Activated CD4-positive, alpha-beta memory T cell treated with anti-CD3 and anti-CD28 coated beads, Interleukin-2, amount 10 ng/mL, durations not matched to agents 7 days and 5 days (primary cell): ENCODE measurements at places on chromosomes 7 and 10. TPM values are rescaled to one million over a fixed set of nuclear protein-coding genes. Genes with fewer than 3 reads are reported as not detected.

DNA sequence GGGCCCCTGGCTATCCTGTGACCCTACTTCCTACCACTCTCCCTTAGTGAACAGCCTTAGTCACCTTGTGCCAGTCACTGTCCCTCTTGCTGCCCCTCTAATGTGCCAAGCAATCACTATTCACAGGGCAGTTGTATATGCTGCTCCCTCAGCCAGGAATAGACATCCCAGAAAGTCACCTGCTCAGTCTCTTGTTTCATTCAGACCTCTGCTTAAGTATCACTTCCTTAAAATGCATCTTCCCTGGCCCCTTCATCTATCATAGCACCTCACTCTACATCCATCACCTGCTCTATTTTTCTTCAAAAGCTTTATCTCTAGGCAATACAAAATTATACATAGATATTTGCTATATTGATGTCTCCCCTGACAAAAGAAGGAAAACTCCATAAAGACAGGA lies 328.4 kb upstream of the NFE2L3 start:
- no peak overlapping the region for H3K27ac ChIP-seq
- H3K4me3 ChIP-seq, result no peak overlapping the region
- DNase-seq, result no peak
- no peaks in the 10 kb centered on the region for H3K4me1 ChIP-seq
- peaks cover 10% of the 10 kb centered on the region for H3K27me3 ChIP-seq

DNA sequence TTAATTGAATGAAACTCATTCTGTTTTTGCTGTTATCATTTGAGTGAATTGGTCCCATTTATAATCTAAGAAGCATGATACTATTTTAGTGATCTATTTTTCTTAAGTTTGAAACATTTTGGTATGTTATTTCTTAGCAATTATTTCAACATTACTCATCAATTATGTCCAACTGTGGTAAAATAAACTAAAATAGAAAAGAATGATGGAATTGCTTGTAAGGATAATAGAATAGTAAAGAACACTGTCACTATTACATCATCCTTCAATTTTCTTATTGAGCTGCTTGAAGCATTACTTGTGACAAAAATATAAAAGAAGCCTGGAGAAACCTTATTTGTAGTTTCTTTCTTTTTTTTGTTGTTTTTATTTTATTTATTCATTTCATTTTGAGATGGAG lies 42.4 kb downstream of the ZNF487 start:
- no peak overlapping the region for H3K4me3 ChIP-seq
- no peaks in the 10 kb centered on the region for H3K4me1 ChIP-seq
- no peak overlapping the region for H3K27ac ChIP-seq
- H3K36me3 ChIP-seq, result peaks cover 12% of the 10 kb centered on the region

DNA sequence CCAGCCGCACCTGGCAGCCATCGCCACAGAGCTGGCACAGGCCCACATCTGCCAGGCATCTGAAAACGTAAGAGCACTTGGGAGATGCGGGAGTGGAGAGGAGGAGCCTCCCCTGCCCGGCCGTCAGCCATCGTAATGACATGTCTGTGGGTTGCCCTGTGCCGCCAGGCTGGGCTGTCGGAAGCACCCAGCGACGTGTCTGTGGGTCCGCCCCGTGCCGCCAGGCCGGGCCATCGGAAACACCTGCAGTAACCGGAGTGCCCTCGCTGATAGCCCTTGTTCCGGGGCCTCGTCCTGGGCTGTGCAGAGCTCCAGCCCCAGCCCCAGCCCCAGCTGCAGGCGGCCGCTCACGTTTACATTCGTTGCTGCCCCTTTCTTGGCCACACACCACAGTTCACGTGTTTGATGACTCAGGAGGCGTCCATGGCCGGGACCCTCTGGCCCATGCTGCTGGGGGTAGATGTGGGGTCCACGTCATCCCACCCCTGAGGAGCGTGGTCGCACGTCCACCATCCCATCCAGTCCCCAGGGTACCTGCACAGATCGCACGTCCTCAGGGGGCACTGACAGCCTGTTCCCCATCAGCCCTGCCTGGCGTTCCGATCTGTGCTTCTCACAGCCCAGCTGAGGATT lies 30.0 kb upstream of the PRKAR1B start:
- peaks cover 16% of the 10 kb centered on the region for H3K4me1 ChIP-seq
- H3K27ac ChIP-seq, result no peak overlapping the region
- H3K4me3 ChIP-seq, result no peak overlapping the region
- H3K27me3 ChIP-seq, result no peaks in the 10 kb centered on the region

DNA sequence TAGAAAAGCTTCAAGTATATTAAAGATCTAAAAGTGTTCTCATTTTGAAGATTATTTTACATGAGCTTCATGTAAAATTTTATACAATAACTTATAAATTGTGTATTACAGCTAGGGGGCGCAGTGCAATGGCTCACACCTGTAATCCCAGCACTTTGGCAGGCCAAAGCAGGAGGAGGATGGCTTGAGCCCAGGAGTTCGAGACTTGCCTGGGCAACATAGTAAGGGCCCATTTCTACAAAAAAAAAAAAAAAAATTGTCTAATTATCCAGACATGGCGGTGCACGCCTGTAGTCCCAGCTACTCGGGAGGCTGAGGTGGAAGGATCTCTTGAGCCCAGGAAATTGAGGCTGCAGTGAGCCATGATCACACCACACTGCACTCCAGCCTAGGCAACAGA lies 16.6 kb downstream of the ACBD5 start:
- peak overlapping the region; percentile 47 for H3K27ac ChIP-seq
- no peaks in the 10 kb centered on the region for H3K27me3 ChIP-seq
- peaks cover 29% of the 10 kb centered on the region for H3K36me3 ChIP-seq
- H3K4me1 ChIP-seq, result peaks cover 24% of the 10 kb centered on the region
- DNase-seq, result peak; percentile 42

DNA sequence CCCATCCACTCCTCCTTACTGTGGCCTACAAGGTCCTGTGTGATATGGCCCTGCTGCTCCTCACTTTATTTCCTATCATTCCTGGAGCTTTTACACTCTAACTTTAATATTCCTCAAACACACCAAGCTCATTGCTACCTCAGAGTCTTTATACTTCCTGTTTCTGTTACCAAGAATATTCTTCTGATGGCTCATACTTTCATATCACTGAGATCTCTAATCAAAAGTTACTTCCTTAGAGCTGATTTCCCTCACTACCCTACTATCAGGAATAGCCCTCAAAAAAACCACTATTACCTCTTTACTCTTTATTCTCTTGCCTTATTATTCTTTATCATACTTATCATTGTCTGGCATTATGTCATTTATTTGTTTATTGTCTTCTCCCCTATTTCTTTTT lies 5.8 kb upstream of the PPP3CB start:
- no peak overlapping the region for H3K4me3 ChIP-seq
- H3K36me3 ChIP-seq, result peaks cover 56% of the 10 kb centered on the region
- H3K4me1 ChIP-seq, result peaks cover 35% of the 10 kb centered on the region
- no peak for DNase-seq

GRCh38 chr10:12902851-12903358 lies 98.6 kb downstream of the CCDC3 start:
- H3K4me1 ChIP-seq, result no peaks in the 10 kb centered on the region
- DNase-seq, result no peak
- H3K27me3 ChIP-seq, result peaks cover 8% of the 10 kb centered on the region
- H3K4me3 ChIP-seq, result no peak overlapping the region
- no peaks in the 10 kb centered on the region for H3K36me3 ChIP-seq
- no peak overlapping the region for H3K27ac ChIP-seq

DNA sequence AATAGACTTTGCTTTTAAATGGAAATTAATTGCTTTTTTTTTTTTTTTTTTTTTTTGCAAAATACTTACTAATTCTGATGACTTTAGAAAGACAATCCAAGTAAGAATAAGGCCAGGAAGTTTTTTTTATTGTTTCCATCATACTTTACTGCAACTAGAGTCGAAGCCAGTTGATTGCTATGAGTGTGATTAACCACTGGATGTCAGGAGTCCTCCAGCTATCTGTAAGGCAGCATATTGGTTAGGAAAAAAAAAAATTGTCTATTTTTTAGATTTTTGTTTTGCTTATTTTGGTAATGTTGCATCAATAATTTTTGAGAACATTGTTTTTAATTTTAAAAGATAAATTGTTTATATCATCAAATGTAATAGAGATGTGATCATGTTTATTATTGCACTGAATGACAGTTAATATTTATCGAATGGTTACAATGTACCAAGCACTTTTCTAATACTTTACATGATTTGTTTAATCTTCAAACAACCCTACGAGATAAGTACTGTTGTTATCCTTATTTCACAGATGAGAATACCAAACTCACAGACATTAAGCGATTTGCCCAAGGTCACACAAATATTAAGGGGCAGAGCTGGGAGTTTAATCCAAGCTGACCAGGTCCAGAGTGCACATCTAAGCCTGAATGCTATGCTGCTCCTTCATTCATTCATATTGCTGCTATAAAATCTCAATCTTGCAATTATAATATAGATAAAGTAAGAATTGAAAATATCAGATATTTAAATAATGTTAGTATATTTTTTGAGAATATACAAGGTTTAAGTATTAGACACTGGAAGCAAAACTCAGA lies 19.9 kb upstream of the LMOD2 start:
- H3K27ac ChIP-seq, result no peak overlapping the region
- no peak for DNase-seq
- H3K27me3 ChIP-seq, result peaks cover 17% of the 10 kb centered on the region
- H3K4me3 ChIP-seq, result no peak overlapping the region
- H3K4me1 ChIP-seq, result no peaks in the 10 kb centered on the region

GRCh38 chr10:30431435-30431911 lies 2.5 kb upstream of the MAP3K8 start:
- H3K27ac ChIP-seq, result peak overlapping the region; percentile 62
- H3K4me3 ChIP-seq, result peak overlapping the region; percentile 26
- H3K27me3 ChIP-seq, result no peaks in the 10 kb centered on the region
- no peak for DNase-seq
- H3K4me1 ChIP-seq, result peaks cover 53% of the 10 kb centered on the region
- H3K36me3 ChIP-seq, result peaks cover 22% of the 10 kb centered on the region

DNA sequence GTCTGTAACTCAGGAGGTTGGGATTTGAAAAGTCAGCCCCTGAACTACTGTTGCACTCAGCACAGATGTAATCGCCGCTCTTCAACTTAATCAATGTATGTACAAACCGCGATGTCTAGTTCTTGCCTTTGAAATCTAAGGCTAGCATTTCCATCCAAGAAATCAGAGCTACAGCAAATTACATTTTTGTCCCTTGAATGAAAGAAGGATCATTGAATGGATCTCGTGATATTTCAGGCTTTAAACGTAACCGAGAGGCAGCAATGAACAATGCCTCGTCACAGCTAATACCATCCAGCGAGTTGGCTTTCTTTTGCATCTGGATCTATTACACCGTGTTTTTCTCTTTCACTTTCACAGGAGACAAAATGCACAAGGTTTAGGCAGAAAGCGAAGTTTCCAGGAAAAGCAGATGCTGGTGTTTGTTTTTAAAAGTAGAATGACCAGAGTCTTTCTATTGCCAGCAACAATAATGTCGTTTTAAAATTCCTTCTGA lies 5.5 kb downstream of the SKIDA1 start:
- DNase-seq, result no peak
- H3K27me3 ChIP-seq, result peaks cover 55% of the 10 kb centered on the region
- peaks cover 51% of the 10 kb centered on the region for H3K4me1 ChIP-seq

- peaks cover 14% of the 10 kb centered on the region for H3K27me3 ChIP-seq
- no peak overlapping the region for H3K4me3 ChIP-seq
- no peak for DNase-seq
These were observed 125.6 kb downstream of the PLXNA4 start for GRCh38 chr7:132450696-132451095.

DNA sequence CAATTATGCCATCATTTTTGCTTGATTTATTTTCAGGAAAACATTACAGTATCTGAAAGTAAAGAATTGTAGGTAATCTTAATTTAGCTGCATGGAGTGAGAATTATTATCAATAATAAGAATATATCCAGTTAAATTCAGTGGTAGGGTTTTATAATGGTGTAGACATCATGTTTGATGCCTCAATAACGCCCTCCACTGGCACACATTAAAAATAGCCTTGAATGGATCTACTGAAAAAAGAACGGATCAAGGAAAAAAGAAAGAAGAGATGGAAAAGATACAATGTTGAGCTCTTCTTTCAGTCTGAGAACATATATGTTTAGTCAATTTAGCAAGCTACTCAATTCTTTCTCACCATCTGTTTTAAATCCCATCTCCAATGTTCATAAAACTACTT lies 319.2 kb downstream of the CDC14C start:
- H3K27me3 ChIP-seq, result no peaks in the 10 kb centered on the region
- no peaks in the 10 kb centered on the region for H3K36me3 ChIP-seq
- no peak for DNase-seq
- H3K27ac ChIP-seq, result no peak overlapping the region

DNA sequence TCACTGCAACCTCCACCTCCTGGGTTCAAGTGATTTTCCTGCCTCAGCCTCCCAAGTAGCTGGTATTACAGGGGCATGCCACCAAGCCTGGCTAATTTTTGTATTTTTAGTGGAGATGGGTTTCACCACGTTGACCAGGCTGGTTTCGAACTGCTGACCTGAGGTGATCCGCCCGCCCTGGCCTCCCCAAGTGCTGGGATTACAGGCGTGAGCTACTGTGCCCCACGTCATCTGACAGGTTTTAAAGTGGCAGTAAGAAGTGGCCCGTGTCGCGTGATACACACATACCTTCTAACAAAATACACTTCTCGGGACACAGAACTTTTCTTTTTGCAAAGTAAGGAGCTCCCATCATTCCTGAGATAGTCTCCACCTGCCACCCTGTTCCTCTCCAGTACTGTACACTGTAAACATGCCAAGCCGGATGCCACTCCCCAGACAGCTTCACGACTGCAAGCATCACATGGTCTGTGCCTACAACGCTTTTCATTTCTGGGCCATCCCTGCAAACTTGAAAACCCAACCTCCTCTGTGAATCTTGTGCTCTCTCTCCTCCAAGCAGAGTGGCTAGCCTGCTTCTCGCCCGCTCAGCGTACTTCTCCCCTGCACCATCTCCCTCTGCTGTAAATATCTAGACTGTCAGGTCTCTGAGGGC lies 256.3 kb upstream of the KLF14 start:
- peak; percentile 63 for DNase-seq
- H3K27ac ChIP-seq, result peak overlapping the region; percentile 77
- H3K36me3 ChIP-seq, result peaks cover 30% of the 10 kb centered on the region

DNA sequence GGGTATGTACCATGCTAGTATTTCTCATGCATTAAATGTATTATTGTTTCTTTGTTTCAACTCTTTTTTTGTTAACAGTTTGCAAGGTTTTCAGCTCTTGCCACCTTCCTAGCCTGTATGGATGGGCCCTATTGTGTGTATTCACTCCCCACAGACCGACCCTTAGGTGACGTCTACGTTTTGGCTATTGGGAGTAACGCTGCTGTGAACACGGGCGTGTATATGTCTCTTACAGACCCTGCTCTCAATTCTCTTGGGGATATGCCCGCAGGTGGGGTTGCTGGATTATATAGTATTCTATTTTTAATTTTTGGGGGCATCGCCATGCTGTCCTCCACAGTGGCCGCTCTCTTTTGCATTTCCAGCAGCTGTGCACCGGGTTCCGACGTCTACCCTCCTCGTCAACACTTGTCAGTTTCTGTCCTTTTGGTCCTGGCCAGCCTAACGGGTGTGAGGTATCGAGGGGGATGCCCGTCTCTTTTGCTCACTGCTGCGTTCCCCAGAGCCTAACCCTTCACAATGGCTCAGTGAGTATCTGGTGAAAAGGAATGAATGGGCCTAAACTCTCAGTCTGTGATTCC lies 64.1 kb upstream of the GNA12 start:
- peaks cover 69% of the 10 kb centered on the region for H3K36me3 ChIP-seq
- DNase-seq, result no peak
- no peaks in the 10 kb centered on the region for H3K27me3 ChIP-seq
- H3K27ac ChIP-seq, result no peak overlapping the region
- H3K4me3 ChIP-seq, result no peak overlapping the region

The HGF gene
- total RNA-seq, result not detected

The CUZD1 gene
- total RNA-seq, result 1.8 TPM

The SORCS3 gene
- total RNA-seq, result not detected

The ERVW-1 gene
- not detected for total RNA-seq

The METTL27 gene
- 3.3 TPM for total RNA-seq

The PPP1R3C gene
- not detected for total RNA-seq

The FAM131B gene
- 1.2 TPM for total RNA-seq

The ITIH2 gene
- total RNA-seq, result not detected
